Uterus (tissue), 4 donors: ENCODE measurements at places on chromosomes 1 and 21. TPM values are rescaled to one million over a fixed set of nuclear protein-coding genes. Genes with fewer than 3 reads are reported as not detected.
A peak's percentile ranks its signal among the peaks of the same experiment; 100 is the strongest.

Gene SPRR1B
- total RNA-seq, result not detected

Gene TAL1
- total RNA-seq, result 10.9 TPM

Gene SLC35A3
- 28.8 TPM for total RNA-seq

Gene ZC3H12A
- total RNA-seq, result 2.5 TPM

Gene NAXE
- 62.4 TPM for total RNA-seq

- DNase-seq, result no peak
Observed at GRCh38 chr1:59046134-59046533, 250.8 kb upstream of the FGGY start.

DNA sequence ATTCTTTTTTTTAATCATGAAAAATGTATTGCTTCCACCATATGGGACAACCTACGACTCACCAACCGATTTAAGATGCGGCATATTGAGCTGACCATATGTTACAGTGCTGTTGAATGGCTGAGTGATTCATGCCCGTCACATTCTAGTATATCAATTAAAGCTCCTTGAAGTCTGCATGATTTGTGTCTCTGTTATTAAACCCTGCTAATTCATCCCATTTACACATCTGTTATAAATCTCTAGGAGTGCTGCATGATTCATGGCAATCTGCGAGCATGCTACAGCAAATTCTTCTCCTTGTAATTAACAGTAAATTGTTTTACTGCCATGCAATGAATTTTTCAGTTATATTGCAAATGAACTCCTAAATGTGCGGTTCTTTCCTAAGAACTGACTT, 239.8 kb downstream of the USH2A start:
- DNase-seq, result no peak

DNA sequence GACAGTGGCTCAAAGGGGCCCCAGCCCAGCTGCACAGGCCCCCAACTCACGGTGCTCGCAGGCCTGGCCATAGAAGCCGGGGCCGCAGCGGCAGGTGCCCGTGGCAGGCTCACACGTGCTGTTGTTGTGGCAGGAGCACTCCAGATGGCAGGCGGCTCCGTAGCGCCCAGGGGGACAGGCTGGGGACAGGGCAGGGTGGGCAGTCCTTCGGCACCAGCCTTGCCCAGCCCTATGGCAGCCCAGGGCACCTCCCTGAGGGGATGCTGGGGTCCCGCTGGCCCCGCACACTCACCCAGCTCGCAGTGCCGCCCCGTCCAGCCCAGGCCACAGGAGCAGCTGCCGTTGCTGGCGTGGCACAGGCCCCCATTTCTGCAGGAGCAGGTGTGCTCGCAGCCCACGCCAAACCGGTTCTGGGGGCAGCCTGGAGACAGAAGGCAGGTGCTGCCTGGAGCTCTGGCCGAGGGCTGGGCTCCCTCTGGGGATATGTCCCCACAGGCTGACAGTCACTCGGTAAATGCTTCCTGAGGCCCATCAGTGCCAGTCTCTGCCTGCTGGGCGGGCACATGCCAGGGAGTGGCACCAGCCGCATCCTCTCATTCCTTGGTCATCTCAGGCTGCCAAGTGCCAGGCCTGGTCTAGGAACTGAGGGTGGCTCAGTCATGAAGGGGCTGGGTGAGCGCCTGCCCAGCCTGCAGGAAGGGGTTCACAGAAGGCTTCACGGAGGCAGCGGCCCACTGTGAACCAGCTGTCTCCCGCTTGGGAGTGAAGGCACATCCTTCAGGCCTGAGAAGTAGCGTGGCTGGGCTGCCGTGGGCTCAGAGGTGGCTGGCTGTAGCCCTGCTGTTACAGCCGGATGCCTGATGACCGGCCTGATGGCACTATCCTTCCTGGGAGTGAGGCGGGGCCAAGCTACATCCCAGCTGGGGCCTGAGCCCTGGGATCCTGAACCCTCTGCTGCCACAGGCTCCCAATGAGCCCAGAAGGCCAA, 40.1 kb downstream of the ARHGEF16 start:
- DNase-seq, result no peak

DNA sequence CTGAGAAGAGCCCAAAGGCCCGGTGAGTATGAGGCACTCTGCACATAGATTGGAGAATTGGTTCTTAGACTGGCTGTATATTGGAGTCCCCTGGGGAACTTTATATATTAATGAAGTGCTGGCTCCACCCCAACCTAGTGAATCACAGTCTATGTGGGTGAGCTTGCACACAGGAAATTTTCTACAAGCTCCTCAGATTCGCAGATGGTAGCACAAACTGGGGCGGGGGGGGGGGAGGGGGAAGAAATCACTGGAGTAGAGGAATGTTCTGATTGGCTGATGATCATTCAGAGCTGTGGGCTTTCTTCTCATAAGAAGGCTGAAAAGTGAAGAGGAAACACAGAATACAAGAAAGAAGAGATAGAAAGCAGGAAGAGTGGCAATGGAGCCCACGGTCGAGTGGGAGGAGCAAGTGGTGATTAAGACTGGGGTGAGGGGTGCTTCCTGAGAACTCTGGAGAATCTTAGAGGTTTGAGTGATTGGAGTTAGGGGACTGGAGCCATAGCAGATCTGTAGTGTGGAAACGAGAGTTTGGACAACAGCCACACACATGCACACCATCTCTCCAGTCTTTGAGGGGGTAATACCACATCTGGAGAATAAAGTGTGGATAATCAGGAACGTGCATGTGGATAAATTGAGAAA, 465.9 kb upstream of the DAB1 start:
- no peak for DNase-seq

DNA sequence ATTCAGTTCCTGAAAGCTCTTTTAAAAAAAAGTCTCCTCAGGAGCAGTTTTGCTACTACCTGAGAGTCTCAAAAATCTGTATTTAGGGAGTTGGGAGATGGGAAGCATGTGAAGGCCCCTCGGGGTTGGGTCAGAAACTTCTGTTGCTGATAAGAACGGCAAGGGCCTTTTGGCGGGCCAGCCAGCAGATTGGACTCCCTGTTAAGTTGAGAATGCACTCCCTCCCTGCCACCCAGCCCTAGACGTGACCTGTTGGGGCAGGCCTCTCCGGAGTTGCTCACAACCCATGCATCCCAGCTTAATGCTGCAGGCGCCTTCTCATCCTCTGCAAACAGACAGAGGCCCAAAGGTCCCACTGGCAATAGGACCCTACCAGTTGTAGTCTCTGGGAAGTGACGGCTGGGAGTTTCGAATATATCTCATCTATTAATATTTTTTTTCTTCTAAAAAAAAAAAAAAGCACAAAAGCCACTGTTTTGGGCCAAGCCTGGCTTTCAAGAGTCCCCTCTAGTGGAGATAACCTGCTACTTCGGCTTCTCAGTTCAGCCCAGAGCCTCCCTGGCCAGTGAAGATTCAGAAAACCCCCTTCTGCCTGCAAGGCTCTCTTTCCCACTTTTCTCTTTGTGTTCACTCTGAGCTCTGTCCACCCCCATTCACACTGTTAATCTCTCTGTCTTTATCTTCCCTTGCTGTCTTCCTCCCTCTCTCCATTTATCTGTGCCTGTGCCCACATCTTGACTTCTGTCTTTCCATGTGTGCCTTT, 5.3 kb downstream of the PLXNA2 start:
- DNase-seq, result peak; percentile 55

GRCh38 chr1:201283836-201284553, 689 bp downstream of the PKP1 start:
- DNase-seq, result no peak

DNA sequence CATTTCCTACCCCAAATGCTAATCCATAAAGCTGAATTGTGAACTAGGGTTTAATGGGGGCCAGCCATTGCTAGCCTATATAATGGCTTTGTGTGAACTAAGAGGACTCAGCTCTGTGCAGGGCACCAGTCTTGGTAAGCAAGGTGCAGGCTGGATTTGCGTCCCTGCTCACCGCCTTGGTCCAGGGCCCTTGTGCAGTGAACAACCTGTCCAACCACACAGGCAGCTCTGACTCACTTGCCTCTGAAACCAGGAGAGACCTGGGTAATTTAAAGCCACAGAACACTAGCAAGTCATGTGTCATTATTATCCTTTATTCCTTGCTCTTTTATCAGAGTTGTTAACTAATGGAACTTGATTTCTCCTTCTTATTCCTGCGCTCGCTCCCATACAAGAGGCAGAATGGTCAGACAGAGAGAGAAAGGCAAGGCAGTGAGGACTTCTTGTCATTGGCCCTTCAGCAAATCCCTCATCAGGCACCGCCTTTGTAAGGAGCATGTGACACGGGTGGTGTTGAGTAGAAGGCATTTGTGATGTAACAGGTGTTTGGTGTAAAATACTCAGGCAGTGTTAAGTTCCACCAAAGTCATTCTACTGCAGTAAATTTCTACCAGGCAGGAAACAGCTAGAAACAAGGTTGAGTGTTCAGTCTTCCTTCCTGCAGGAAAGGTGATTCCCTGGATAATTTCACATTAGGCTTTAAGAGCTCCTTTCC, 67.3 kb upstream of the OLIG2 start:
- DNase-seq, result no peak

GRCh38 chr1:96075704-96076455, 645.7 kb upstream of the PTBP2 start:
- DNase-seq, result no peak

DNA sequence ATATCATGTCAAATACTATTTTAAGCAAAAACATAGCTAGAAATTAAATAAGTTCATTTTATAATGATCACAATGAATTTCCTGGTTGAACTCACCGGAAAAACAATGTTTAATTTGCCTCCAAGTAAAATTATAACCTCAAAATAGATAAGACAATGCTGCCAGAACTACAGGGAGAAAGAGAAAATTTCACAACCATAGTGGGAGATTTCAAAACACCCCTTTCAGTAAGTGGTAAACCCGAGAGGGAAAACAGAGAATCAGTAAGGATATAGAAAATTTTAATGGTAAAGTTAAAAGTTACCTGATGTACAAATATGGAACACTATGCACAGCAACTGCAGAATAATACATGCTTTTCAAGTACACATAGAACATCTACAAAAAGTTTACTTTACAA, 43.2 kb upstream of the PLA2G4A start:
- no peak for DNase-seq

GRCh38 chr1:104856091-104856490, 1106.4 kb downstream of the AMY1C start:
- no peak for DNase-seq
